Neural progenitor cell (in vitro differentiated cells): ENCODE measurements at places on chromosomes 4 and X.

DNA sequence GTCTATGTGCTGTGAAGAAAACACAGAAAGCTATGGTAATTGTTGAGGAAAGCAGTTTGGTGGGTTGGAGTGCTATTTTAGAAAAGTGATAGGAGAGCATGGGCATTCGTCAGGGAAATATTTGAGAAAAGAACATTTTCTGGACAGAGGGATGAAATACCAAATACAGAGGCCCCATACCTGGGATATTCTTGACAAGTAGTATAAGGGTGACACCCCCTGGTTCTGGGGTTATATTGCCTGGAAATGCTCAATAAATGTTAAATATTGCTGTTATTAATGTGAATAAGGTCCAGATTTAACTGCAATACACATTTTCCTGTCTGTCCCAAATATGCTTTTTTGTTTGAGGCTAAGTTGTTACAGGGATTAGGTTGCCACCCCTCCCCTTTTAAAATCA, 42.9 kb downstream of the WWC2 start:
- no peak for DNase-seq

- DNase-seq = peak; percentile 16
Observed at GRCh38 chr4:35525192-35525978, 718.9 kb downstream of the ARAP2 start.

- no peak for DNase-seq
Observed at GRCh38 chr4:138003248-138003647, 238.9 kb downstream of the SLC7A11 start.

DNA sequence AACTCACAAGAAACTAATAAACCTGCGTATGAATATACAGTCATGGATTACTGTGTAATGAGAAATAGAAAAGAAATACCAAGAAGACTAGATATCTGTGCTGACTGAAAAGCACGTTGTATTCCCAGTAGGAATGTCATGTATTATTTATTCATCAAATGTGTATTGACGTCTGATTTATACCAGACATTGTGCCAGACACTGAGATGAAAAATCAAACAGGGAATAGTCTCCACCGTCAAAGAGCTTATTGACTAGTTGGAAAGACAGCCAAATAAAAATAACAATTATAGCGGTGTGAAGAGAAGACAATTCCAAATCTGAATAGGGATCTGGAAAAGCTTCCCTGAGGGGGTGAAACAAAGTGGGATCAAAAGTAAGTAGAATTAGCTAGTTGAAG, 687.6 kb downstream of the C4orf33 start:
- no peak for DNase-seq

DNA sequence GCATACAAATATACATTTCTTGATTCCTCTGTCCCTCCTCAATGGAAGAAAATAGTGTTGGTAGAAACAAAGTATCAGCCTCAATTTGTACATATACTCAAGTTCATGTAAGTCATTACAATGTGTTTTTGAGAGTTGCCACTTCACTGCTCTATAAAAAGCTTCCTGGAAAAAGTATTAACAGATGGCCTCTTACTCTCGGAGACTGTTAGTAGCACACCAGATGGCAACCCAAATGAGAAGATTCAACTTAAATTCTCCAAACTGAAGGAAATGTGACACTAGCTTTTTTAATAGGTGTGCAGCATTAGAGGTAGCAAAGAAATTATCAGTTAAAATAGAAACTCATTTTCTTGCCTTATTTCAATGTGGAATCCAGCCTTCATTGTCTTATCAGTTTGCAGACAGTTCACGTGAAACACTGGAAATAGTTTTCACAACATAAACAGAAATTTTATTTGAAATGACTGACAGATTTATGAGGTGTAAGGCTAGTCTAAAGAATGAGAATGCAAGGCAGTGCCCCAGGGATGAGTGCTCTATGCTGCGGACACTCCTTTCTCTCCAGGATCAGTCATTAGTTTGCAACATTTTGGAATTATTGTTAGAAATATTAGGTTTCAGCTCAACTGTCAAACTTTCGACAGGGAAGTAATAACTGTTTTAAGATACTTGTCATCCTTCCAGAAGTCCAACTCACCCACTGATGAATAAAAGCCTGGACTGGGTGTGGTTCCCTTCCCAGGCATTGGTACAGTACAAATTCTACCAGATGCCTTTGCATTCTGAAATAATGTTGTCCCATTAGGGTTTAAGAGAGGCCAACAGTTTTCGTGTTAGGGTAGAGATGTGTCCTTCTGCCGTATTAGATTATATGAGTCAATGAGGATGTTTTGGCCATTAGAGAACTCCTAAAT, 50.9 kb downstream of the IDS start:
- no peak for DNase-seq

GRCh38 chr4:186563761-186564160, 8.4 kb upstream of the MTNR1A start:
- DNase-seq = no peak

DNA sequence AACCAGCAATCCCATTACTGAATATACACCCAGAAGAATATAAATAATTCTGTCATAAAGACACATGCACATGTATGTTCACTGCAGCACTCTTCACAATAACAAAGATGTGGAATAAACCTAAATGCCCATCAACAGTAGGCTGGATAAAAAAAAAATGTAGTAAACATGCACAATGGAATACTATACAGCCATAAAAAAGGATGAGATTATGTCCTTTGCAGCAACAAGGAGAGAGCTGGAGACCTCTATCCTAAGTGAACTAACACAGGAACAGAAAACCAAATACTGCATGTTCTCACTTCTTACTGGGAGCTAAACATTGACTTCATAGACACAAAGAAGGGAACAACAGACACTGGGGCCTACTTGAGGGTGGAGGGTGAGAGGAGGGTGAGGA, 2067.7 kb downstream of the ARAP2 start:
- DNase-seq = no peak

GRCh38 chrX:78754917-78755316, 7.4 kb downstream of the LPAR4 start:
- DNase-seq = no peak

DNA sequence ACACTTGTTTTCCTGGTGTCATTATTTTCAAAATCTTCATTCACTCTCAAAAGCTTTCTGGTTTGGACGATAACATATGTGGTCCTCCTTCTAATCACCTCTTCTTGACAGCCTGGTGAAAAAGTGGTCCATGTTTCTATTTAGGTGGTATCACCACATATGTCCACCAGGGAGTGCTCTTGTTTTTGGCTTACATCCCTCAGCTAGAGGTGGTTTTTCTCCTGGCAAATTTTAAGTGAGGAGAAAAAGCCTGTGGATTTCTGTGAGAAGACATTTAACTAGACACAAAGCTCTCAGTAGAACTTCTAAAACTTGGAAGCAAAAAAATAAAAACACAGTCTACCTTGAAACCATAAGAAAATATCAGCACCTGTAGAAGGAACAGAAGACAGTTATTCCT, 58.0 kb upstream of the FRMPD4 start:
- peak; percentile 52 for DNase-seq

DNA sequence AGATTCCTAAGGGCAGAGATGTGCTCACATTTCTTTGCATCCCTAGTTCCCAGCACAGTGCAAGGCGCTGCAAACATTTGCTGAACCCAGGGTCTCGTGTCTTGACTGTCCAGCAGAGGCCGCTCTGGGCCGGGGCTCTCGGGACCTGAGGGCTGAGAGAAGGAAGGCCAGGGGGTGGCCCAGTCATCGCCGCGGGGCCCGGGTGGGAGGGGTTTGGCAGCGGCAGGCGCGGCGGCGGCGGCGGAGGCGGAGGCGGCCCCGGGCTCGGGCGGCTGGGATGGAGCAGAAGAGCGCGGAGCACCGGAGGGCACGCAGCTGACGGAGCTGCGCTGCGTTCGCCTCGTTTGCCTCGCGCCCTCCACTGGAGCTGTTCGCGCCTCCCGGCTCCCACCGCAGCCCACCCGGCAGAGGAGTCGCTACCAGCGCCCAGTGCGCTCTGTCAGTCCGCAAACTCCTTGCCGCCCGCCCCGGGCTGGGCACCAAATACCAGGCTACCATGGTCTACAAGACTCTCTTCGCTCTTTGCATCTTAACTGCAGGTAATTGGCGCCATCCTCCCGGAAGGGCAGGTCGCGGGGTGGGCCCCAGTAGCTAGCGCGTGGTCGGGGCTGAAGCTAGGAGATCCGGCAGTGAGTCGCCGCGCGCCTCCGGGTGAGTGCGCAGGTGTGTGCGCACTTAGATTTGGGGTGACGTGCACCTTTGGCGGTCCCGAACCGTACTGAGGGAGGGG, at the start of gene PARM1:
TSS of gene PARM1 (plus strand) at position 285 of the 730 bp plus-strand sequence. CDS start at position 497, 212 bp downstream.
- peak; percentile 95 for DNase-seq

- no peak for DNase-seq
Observed at GRCh38 chrX:139563251-139563650, 32.7 kb downstream of the F9 start.

DNA sequence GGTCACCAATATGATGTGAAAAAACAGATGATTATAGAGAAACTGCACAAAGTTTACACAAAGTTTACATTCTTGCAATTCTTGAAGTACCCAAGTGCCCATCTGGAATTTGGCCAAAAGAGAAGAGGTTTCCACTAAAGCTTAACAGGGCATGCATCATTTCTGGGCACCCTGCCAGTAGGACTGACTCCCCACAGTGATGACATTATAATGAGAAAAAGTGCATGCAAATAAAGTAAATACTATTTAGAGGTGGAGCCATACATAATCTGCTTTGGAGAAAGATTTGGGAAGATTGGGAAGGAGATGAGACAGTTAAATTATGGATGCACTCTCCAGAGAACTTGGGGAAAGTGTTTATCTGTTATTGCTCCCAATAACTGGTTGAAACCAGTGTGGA, 93.7 kb upstream of the TRPC3 start:
- no peak for DNase-seq

- no peak for DNase-seq
Observed at GRCh38 chr4:105568584-105568983, 16.2 kb downstream of the ARHGEF38 start.

- DNase-seq = no peak
Observed at GRCh38 chr4:173019664-173020063, 148.9 kb upstream of the GALNT7 start.

- DNase-seq = no peak
Observed at GRCh38 chrX:103681443-103681842, 5.1 kb downstream of the MORF4L2 start.

DNA sequence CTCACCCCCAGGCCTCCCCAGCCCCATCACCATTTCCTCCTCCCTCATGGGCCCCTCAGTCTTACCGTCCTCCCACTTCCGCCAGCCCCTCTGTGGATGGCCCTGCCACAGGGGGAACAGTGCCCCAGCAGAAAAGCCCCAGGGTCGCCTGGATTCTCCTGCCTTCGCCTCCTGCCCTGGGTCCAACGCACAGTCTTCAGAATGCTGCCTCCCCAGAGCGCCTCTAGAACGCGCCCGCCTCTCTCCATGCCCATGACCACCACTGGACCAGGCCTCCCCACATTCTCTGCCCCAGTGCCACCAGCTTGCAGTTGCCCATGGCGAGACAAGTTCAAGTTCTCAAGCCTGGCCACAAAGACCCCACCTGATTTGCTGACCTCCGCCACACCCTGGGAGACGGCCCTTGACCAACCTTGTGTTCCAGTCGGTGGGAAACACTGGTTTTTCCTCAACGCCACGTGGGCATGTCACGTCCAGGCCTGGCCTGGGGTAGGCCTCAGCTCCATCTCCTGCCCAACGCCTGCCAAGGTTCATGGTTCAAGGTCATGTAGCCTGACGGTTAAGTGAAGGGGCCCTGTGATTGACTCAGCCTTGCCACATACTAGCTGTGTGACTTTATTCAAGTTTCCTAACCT, 634 bp upstream of the PLXNB3 start:
- DNase-seq = no peak

DNA sequence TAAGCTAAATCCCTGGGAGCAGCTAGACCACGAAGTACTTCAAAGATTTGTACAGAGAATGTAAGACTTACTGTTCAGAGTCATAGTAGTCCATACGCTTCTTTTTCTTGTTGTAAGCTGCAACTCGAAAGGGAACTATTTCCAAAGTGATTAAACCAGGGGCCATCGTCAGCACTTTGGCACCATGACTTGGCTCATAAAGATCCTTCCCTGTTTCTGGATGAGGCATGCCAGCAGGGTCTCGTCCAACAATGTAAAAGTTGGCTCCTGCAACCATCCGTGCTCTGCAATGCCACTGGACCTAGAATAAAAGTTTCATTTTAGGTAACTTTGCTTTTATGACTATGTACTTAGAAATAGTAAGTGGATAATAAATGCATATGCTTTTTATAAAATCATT, 88.5 kb downstream of the PAPSS1 start:
- DNase-seq = no peak

DNA sequence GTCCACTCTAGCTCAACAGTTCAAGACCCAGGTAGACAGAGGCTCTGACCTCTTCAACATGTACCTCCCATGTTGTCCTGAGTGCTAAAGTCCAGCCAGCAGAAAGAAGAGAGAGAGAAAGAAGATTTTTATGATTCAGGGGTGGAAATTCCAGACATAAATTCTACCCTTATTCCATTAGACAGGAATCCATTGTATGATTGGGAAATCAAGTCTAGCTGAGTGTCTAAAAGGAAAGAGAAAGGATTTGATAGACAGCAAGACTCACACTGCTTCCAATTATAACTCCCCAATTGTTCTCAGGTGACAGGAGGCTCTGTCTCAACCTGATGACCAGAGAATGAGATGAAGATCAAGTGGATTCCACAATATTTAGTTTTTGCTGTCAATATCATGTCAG, 27.9 kb upstream of the PGM2 start:
- no peak for DNase-seq

- DNase-seq = no peak
Observed at GRCh38 chrX:30748342-30748960, 95.2 kb downstream of the GK start.

GRCh38 chr4:121462660-121463261, 81.9 kb upstream of the QRFPR start:
- DNase-seq = peak; percentile 85

DNA sequence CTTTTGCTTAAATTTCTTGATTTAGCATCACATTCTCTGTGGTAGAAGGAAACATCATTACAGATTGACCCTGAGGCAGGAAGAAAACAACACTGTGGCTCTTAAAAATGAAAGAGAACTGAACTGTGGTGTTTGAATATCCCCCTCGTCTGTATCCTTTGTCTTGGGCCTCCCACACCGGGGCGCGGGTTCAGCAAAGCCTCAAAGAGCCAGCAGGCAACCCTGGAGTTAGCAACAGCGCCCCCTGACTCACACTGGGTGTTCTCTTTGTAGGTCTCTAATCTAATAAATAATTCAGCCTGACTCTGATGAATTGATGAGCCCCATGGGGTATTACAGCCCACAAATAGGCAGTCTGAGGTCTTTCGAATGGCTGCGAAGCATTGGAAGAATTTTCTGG, 46.1 kb upstream of the CTSO start:
- peak; percentile 90 for DNase-seq

- peak; percentile 29 for DNase-seq
Observed at GRCh38 chr4:111854494-111855087, 290.7 kb upstream of the FAM241A start.

GRCh38 chr4:41661442-41662076, 87.0 kb downstream of the PHOX2B start:
- peak; percentile 58 for DNase-seq
